Naive thymus-derived CD8-positive, alpha-beta T cell (primary cell): ENCODE measurements at places on chromosomes 3 and 15. TPM values are rescaled to one million over a fixed set of nuclear protein-coding genes. Genes with fewer than 3 reads are reported as not detected.

Gene COL7A1
- total RNA-seq, result 1.6 TPM

Gene LRRC31
- total RNA-seq, result not detected

Gene MCF2L2
- 1.3 TPM for total RNA-seq

Gene ATP13A5
- total RNA-seq, result not detected

Gene CPNE9
- total RNA-seq, result 0.55 TPM

GRCh38 chr3:14244521-14245247, 66.1 kb downstream of the LSM3 start:
- no peak for DNase-seq
- no peak overlapping the region for H3K4me3 ChIP-seq
- peaks cover 2% of the 10 kb centered on the region for H3K27me3 ChIP-seq
- no peaks in the 10 kb centered on the region for H3K4me1 ChIP-seq

- H3K27ac ChIP-seq, result no peak overlapping the region
- H3K4me3 ChIP-seq, result no peak overlapping the region
- peaks cover 22% of the 10 kb centered on the region for H3K4me1 ChIP-seq
- DNase-seq, result no peak
- H3K36me3 ChIP-seq, result no peaks in the 10 kb centered on the region
These were observed 164.7 kb upstream of the UBE2E2 start for GRCh38 chr3:23038471-23038870.

DNA sequence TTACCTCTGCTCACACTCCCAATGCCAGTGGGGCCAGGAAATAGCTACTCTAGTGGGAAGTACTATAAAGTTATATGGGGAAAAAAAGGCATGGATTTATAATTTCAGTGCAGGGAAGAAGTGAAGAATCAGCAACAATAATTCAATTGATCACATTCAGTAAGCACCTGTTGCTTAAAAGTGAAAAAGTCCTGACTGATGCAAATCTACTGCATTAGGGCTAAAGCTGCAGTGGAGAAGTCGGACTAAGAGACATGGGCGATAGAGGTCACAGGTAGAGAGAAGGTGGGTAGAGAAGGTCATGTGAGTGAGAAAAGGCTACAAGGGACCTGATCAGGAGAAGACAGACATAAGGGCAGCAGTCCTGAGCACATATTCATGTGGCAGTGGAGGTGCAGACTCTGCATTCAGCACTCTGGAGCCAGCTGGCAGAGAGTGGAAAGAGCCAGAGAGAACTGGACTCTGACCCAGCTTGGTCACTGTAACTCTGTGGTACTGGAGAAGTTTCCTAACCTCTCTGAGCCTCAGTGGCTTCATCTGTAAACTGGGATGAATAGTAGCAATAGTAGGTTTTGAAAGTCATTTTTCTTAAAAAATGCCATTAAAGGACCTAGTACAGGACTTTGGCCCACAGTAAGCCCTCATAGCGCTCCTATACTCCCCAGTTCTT, 17.6 kb upstream of the BCL2A1 start:
- H3K36me3 ChIP-seq, result no peaks in the 10 kb centered on the region
- H3K4me1 ChIP-seq, result peaks cover 5% of the 10 kb centered on the region
- no peak for DNase-seq
- H3K27ac ChIP-seq, result no peak overlapping the region
- H3K4me3 ChIP-seq, result no peak overlapping the region

- H3K36me3 ChIP-seq, result peaks cover 6% of the 10 kb centered on the region
- DNase-seq, result no peak
- no peak overlapping the region for H3K27ac ChIP-seq
- no peaks in the 10 kb centered on the region for H3K4me1 ChIP-seq
These were observed 106.6 kb downstream of the MYH15 start for GRCh38 chr3:108403686-108404345.

DNA sequence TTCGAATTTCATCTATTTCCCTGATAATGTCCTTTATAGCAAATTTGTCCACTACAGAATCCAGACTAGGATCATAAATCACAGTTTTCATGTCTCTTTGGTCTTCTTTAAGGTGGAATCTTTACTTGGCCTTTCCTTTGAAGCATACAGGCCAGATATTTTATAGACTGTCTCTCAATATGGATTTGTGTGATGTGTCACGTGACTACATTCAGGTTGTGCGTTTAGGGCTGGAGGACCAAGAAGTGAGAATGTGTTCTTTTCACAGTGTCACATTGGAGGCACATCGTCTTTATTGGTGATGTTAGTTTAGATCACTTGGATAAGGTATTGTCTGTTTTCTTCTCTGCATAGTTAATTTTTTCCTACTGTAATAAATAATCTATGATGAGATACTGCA, 232.9 kb downstream of the MEIS2 start:
- DNase-seq, result no peak
- no peaks in the 10 kb centered on the region for H3K27me3 ChIP-seq

DNA sequence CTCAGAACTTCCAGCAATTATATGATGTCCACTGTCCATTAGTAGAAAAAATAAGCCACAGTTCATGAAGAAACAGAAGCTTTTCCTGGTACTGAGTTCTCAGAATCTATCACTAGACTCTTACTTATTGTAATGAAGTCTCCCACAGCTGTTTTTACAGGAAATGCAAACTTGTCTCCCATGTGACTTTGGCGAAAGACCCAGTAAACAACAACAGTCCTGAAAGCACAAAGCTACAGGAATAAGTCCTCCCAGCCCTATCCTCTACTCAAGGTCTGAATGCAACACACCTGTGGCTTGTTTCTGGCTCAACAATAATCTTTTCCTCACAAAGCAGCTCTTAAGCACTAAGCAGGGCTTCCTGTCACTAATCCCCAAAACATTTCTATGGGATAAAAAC, 55.9 kb downstream of the EOMES start:
- peaks cover 8% of the 10 kb centered on the region for H3K4me1 ChIP-seq
- no peak for DNase-seq
- H3K36me3 ChIP-seq, result no peaks in the 10 kb centered on the region
- no peak overlapping the region for H3K4me3 ChIP-seq

DNA sequence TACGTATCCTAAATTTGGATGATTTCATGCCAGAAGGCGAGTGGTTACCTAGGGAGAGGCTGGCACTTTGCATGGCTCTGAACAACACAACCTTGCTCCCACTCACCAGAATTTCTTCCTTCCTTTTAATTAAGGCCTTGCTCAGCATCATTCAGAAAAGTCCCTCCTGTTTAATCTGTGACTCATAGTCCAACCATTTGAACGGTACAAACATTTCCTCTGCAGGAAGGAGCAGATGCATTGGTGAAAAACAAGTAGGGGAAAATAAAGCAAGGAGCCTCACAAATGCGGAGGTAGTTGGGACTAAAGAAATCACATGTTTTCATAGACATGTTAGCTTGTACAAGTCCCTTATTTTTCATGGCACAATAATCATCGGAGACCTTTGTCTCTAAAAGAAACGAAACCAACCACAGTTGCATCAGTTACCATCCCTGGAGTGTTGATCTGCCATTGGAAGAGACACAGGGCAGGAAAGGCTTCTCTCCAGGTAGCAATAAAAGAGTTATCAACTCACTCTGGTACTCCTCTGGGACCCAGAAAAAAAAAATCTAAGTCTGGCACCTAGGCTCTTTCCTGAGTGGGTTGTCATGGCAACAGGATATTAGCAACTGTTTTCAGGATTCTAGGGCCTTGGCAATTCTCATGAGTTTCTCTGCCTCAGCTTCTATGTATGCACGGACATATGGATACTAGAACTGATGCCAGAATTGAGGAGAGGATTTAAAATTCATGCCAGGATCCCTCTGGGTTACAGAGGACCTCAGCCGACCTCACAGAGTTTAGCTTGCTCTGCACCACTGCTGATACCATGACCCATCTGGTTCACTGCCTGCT, 255.4 kb upstream of the ARPP21 start:
- H3K4me3 ChIP-seq, result no peak overlapping the region
- no peaks in the 10 kb centered on the region for H3K36me3 ChIP-seq
- DNase-seq, result no peak
- H3K4me1 ChIP-seq, result no peaks in the 10 kb centered on the region
- H3K27me3 ChIP-seq, result no peaks in the 10 kb centered on the region

GRCh38 chr3:174439331-174440252, 419.5 kb upstream of the NAALADL2 start:
- H3K27ac ChIP-seq, result no peak overlapping the region
- peaks cover 13% of the 10 kb centered on the region for H3K4me1 ChIP-seq
- peaks cover 12% of the 10 kb centered on the region for H3K27me3 ChIP-seq
- no peak for DNase-seq

DNA sequence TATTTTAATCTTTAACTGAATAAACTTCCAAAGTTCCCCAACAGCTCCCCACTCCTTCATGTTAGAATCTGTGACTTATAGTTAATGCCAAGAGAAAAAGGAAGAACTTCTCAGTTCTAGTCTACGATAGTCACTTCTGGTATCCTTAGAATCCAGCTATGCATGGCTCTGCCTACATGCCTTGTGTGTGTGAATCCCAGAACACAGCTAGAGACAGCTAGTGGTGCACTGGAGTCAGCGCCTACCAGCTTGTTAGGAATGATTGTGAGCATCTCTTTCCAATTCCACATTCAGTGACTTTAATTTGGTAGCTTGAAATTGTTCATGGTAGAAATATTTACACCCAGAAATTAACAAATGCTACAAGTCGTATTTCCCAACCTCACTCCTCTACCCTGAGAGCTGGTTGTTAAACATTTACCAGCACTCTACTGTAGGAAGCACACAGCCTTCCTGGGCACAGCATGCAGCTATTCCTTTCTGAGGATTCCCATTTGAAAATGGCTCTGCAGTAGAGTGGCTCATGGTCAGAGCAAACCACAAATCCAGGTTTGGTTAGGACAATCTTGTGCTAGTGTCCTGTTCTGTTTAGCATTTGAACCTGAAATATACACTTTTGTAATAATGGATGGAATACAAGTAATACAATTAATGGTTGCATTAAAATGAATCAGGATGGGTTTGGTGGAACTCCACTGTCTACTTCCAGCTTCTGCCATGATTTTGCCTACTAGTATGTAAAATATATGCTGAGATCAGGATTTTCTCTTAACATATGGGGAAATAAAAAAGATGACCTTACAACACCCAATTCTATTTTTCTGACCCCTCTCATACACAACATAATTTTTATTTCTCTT, 371.0 kb upstream of the GBE1 start:
- H3K4me1 ChIP-seq, result no peaks in the 10 kb centered on the region
- H3K36me3 ChIP-seq, result no peaks in the 10 kb centered on the region
- no peak for DNase-seq

DNA sequence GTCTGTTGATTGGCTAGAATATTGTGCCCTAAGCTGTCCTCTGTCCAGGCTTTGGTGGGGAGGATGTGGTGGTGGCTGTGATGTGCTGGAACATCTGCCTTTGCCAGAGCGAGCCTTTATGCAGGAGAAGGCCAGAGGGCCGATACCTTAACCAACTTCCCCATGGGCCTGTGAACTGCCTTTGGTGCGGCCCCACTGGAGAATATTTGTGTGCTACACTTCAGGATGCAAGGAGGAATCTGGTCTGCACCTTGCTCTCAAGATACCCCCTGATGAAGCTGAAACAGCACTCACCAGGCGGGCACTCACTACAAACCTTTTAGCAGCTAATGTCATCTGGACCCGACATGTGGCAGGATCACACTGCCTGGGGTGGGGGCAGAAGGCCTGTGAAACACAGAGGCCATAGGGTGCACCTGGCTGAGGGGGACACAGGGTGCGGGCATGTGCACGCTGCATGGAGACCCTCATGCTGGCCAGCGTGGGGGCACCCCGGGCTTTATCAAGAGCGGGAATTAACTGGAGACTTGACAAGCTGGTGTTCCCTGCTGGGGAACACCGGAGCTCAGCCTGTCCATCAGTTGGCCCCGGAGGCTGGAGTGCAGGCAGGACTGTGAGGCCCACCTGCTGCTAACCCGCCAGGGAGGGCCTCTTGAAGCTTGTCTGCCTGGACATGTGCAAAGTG, 16.4 kb downstream of the PRR23E start:
- no peaks in the 10 kb centered on the region for H3K36me3 ChIP-seq
- DNase-seq, result no peak
- H3K4me3 ChIP-seq, result no peak overlapping the region
- no peaks in the 10 kb centered on the region for H3K4me1 ChIP-seq
- no peak overlapping the region for H3K27ac ChIP-seq

DNA sequence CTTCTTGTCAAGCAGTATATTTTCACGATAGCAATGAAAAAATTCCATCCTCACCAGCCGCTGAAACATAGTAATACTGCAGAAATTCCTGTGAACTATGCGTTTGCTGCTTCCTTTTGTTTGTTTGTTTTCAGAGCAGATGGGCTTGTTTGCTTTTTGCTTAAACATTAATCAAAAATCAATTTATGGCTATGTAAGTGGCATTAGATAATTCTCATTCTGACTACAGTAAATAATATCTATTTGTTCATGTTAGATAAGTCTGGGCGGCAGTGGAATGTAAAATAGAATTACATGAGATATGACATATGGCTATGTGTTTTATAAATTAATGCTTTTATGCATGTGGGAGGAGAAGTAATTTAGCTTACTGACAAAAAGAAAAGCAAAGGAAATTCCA, 163.7 kb downstream of the PGPEP1L start:
- H3K4me1 ChIP-seq, result peaks cover 13% of the 10 kb centered on the region
- no peak overlapping the region for H3K4me3 ChIP-seq
- H3K27ac ChIP-seq, result no peak overlapping the region
- no peak for DNase-seq

GRCh38 chr3:129625072-129625874, 18.8 kb upstream of the PLXND1 start:
- no peaks in the 10 kb centered on the region for H3K36me3 ChIP-seq
- peaks cover 2% of the 10 kb centered on the region for H3K4me1 ChIP-seq
- no peaks in the 10 kb centered on the region for H3K27me3 ChIP-seq

GRCh38 chr3:50150863-50151686, 4.0 kb upstream of the SEMA3F start:
- H3K36me3 ChIP-seq, result peaks cover 2% of the 10 kb centered on the region
- no peak overlapping the region for H3K27ac ChIP-seq
- DNase-seq, result no peak
- H3K27me3 ChIP-seq, result peaks cover 11% of the 10 kb centered on the region
- H3K4me3 ChIP-seq, result no peak overlapping the region

GRCh38 chr3:159857840-159858239, 130.8 kb upstream of the IL12A start:
- no peaks in the 10 kb centered on the region for H3K4me1 ChIP-seq
- H3K27me3 ChIP-seq, result peaks cover 2% of the 10 kb centered on the region
- no peak overlapping the region for H3K4me3 ChIP-seq
- H3K27ac ChIP-seq, result no peak overlapping the region
- DNase-seq, result no peak

- no peak overlapping the region for H3K4me3 ChIP-seq
- DNase-seq, result no peak
- peaks cover 47% of the 10 kb centered on the region for H3K36me3 ChIP-seq
- no peaks in the 10 kb centered on the region for H3K27me3 ChIP-seq
- H3K27ac ChIP-seq, result peak overlapping the region; percentile 22
These were observed 8.0 kb downstream of the FYCO1 start for GRCh38 chr3:45987368-45988291.
